ENCODE measurements at places on chromosomes 2 and 18.

DNA sequence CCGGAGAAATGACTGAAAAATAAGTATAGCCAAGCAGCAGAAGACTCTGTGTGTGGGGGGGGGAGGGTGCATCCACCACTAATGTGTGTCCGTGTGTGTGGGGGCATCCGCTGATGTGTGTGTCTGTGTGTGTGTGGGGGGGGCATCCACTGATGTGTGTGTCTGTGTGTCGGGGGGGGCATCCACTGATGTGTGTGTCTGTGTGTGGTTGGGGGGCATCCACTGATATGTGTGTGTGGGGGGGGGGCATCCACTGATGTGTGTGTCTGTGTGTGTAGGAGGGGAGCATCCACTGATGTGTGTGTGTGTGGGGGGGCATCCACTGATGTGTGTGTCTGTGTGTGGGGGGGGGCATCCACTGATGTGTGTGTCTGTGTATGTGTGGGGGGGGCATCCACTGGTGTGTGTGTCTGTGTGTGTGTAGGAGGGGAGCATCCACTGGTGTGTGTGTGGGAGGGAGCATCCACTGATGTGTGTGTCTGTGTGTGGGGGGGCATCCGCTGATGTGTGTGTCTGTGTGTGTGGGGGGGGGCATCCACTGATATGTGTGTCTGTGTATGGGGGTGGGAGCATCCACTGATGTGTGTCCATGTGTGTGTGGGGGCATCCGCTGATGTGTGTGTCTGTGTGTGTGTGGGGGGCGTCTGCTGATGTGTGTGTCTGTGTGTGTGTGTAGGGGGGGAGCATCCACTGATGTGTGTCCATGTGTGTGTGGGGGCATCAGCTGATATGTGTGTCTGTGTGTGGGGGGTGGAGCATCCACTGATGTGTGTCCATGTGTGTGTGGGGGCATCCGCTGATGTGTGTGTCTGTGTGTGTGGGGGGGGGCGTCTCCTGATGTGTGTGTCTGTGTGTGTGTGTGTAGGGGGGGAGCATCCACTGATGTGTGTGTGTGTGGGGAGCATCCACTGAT, 125.0 kb downstream of the NFATC1 start:
- DNase-seq, result no peak

DNA sequence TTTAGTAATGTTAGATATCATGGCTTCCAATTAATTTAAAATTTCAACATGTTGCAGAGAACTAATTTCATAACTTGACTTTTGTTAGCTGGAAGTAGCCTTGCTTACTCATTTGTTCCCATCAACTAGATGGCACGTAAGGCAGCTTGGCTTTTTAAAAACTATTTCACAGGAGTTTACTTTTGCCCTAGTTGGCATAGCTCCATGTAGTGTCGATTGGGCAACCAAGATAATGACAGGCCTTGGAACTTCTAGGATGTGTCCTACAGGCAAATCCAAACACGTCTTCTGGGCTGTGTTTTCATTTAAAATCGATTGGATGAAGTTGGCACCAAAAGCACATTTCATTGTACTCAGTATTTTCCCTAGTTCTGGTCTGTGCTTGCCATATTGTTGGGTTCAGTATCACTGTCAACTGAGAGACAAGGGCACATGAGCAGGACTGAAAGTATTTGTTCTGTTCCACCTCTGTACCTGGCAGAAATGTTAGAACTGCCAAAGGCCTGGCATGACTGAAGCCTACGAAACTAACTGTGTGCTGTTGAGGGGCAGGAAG, 29.4 kb downstream of the HADHB start:
- DNase-seq, result peak; percentile 96

DNA sequence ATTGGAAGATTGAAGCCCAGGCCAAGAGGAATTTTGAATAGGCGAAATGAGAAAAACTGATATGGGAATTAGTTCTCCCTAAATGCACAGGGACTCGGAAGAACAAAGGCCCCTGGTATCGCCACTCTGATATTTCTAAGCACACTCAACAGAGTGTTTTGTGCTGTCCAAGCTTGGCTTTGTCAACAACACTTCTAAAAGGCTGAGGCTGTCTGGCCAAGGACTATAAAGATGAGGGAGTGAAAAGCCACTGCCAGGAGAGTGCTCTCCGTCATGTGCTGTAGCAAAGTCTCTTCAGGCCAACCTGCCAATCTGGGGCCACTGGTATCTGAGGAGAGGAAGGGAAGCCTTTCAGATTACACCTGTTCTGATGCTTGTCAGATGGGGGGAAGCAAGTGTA, 611.2 kb upstream of the PIK3C3 start:
- no peak for DNase-seq

DNA sequence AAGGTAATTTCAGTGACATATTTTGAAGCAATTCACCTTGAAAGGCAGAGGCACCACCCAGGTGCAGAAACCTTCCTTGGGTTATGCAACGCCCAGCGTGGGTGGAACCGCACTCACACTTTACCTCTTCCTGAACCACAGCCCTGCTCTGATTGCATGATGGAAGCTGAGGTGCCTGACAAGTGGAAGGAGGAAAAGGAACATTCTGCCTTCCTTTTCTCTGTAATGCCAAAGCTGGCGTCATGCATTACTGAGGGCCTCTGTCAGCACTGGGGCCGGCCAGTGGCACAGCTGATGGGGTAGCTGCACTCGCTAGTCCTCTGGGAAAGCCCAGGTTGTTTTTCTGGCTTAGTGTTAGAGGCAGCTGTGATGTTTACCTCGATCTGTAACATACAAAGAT, 266.5 kb downstream of the NEDD4L start:
- peak; percentile 41 for DNase-seq

DNA sequence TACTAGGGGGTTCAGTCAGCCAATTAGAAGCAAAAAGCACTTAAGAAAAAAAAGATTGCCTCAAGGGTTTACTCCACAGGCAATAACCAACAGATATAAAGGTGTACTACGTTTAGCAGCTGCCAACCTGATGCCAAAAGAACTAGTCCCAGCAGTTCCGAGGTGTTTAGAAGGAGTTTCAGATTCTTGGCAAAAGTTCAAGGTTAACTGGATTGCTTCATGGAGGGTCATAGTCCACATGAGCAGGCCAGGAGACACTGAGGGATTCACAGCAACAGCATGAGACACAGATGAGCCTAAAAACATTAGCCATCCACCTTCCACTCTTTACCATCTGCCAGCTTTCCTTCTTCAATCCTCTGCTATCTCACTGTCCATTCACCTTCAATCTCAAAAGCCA, 4.9 kb upstream of the DNAH7 start:
- DNase-seq, result no peak

GRCh38 chr2:182186132-182186735, 200.6 kb downstream of the PPP1R1C start:
- DNase-seq, result peak; percentile 26

GRCh38 chr18:7070466-7070865, 47.1 kb downstream of the LAMA1 start:
- no peak for DNase-seq

DNA sequence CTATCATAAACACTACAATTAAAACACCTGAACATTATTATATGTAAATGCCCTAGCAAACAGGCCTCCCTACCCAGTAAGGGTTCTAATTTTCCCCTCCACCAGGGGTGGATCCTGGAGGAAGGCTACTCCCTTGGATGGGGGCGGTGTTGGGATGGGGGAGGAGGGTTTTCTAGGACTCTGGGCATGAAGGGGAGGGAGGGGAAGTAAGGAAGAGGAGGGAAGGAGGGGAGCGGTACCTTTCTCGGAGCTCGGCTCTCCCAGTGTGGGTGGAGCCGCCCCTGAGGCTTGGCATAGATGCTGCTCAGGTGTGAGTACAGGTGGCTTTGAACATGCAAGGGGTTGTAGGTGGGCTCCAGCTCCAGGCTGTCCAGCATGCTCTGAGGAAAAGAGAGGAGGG, 5.4 kb downstream of the DOK1 start:
- DNase-seq, result no peak

- DNase-seq, result peak; percentile 92
Measured at GRCh38 chr2:237178396-237178795, 92.7 kb downstream of the COPS8 start.

DNA sequence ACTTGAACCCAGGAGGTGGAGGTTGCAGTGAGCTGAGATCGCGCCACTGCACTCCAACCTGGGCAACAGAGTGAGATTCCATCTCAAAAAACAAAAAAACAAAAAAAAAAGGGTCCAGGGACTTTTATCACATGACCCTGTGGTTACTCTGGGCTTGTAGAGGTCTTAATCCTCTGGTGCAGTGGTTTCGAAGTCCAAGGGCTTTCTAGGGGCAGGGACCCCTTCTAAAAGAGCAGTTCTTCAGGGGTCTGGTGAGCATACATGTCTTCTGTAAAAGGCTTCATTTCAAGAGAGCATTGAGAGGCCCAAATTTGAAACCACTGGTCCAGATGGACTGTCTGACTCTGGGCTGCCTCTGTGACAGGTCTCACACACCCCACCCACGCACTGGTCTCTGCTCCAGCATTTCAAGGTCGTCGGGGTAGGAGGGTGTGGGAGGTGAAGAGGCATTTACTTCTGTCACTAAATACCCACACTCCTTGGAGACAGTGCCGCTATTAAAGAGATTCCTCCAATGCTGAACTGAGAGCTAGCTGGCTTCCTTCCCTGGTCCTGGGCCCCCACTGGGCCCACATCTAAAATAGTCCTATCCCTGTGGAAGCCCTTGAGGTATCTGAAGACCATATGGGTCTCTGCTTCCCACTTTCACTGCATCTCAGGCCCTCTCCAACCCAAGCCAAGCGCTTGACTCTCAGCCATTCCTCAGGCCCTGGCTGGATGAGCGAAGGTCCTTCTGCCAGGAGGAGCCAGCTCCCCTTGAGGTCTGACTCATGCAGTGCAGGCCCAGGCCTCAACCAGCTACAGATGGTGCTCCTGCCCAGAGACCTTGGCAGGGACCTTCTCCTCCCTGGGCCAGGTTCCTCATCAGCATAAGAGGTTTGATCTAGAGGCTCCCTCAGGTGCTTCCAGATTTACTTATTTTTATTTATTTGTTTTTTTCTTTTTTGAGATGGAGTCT, 44.8 kb downstream of the PAX8 start:
- peak; percentile 41 for DNase-seq

GRCh38 chr2:144006139-144006538, 513.8 kb downstream of the ZEB2 start:
- DNase-seq, result no peak

DNA sequence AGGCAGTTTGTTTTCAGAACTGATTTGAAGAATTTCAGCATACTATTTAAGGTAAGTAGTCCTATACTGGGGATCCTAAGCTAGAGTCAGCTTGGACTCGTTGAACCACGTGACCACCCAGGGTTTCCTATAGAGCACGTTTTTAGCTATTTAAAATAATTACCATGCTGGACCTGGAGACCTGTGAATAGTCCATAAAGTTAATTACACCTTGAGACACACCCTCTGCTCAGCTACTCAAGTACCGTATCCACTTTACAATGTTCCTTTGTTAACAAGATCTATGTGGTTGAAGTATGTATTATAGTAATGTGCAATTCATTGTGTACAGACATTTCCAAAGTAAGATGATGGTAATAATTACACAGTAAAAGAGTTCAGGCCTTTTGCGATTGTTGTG, 67.6 kb downstream of the CRIM1 start:
- DNase-seq, result no peak

GRCh38 chr2:85770786-85771409, 17.1 kb downstream of the ATOH8 start:
- no peak for DNase-seq

GRCh38 chr2:42036413-42036812, 11.4 kb upstream of the PKDCC start:
- DNase-seq, result no peak

DNA sequence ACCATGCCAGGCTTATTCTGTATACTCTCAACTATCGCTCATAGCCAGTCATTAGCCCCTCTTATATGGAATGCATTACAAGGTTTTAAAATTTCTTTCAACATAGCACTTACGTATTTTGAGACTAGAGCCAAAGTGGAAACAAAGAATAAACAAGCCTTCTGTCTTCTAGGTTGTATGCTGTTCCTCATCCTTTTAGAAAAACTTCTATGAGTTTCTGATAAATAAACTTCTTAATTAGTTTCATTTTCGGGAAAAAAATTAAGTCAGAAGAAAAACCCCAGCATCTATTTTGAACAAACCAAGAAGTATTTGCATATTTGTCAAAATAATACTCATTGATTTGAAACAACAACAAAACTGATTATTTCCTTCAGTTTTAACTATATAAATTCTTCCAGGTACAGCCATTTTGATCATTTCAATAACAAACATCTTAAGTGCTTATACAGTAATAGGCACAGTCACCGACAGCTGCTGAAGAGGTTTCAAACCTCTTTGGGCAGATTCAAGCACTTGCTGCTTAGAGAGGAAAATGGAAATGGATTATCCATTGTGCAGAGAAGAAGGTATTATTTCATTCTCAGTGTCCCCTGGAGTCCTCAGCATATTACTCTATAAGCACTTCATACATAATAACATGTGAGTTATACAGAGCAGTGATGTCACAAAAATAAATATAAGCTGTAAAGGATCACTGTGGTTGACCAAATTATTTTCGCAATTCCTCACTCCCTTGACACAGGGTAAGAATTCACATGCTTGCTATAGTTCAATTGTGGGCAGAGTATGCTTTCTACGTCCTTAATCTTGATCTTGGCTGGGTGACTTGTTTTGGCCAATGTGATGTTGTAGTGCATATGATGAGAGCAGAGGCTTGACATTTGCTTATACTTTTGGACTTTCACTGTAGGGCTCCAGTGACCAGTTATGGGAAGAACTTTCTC, 833.8 kb downstream of the TRIB2 start:
- no peak for DNase-seq

DNA sequence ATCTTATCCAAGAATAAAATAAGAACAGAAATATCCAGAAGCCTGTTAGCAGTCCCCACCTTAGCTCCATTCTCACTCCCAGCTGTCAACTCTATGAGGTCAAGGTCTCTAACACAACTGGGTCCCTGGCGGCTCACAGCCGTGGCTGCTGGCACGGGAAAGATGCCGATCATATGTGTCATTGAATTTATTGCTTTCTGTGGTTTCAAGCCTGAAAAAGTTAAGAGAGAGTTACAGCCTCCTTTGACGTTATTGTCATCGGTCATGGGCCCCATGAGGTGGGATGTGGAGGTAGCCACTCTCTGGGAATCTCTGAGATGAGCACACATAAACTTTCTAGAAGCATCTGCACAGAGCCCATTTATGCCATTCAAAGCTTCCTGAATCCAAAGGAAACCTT, 28.7 kb upstream of the CABLES1 start:
- peak; percentile 86 for DNase-seq

DNA sequence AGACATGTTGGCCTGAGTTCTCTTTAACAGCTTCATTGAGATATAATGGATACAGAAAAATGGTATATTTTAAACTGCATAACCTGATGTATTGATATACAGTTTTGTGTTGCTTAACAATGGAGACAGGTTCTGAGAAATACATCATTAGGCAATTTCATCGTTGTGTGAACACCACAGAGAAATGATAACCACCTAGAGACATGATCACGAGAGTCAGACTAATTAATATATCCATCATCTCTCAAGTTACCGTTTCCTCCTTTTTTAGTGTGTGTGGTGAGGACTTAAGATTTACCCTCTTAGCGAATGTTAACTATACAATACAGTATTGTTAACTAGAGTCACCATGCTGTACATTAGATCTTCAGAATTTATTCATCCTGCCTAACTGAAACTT, 178.1 kb downstream of the FMNL2 start:
- DNase-seq, result no peak

DNA sequence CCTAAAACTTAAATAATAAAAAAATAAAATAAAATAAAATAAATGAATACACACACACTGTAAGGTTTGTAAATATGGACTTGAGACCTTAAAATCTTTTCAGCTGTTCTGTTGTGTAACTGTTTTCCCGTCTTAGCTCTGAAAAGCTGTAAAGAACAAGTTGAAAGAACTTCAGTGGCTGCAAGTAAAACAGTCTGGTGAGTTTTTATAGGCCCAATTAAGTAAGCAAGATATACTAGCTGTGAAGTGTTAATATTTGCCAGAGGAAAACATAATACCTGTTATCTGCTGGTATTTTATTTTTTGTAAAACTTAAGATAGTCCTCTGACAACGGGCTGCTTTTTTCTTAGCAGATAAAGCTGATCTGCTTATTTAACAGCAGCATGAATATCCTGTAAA, 176.9 kb upstream of the NRP2 start:
- DNase-seq, result no peak
